Naive thymus-derived CD4-positive, alpha-beta T cell (primary cell): ENCODE measurements at places on chromosomes 2 and 18. TPM values are rescaled to one million over a fixed set of nuclear protein-coding genes. Genes with fewer than 3 reads are reported as not detected.

HOXD1 gene
- not detected in 2 replicates for total RNA-seq

LRATD1 gene
- total RNA-seq = not detected

DNA sequence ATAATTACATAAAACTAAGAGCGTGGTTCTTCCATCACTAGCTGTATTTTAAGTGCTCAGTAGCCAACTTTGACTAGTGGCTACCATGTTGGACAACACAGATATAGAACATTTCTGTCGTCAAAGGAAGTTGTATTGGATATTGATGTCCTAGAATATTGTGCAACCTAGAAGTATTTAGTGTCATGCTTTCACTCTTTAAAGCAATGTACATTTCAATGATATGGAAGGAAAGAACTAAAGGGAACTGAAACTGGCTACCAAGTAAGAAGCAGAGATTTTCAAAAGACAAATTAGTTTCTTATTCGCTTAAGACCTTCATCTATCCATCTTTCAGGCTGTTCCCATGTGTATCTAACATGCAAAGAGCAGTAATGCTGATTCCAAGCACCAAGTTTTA is 85.4 kb upstream of the EML6 start:
- no peaks in the 10 kb centered on the region for H3K27me3 ChIP-seq
- no peak overlapping the region for H3K4me3 ChIP-seq
- peaks cover 38% of the 10 kb centered on the region for H3K36me3 ChIP-seq
- H3K4me1 ChIP-seq = no peaks in the 10 kb centered on the region
- no peak overlapping the region for H3K27ac ChIP-seq

GRCh38 chr2:10514273-10514672 is 66.1 kb upstream of the ODC1 start:
- no peaks in the 10 kb centered on the region for H3K4me1 ChIP-seq
- H3K36me3 ChIP-seq = no peaks in the 10 kb centered on the region
- no peak for DNase-seq

DNA sequence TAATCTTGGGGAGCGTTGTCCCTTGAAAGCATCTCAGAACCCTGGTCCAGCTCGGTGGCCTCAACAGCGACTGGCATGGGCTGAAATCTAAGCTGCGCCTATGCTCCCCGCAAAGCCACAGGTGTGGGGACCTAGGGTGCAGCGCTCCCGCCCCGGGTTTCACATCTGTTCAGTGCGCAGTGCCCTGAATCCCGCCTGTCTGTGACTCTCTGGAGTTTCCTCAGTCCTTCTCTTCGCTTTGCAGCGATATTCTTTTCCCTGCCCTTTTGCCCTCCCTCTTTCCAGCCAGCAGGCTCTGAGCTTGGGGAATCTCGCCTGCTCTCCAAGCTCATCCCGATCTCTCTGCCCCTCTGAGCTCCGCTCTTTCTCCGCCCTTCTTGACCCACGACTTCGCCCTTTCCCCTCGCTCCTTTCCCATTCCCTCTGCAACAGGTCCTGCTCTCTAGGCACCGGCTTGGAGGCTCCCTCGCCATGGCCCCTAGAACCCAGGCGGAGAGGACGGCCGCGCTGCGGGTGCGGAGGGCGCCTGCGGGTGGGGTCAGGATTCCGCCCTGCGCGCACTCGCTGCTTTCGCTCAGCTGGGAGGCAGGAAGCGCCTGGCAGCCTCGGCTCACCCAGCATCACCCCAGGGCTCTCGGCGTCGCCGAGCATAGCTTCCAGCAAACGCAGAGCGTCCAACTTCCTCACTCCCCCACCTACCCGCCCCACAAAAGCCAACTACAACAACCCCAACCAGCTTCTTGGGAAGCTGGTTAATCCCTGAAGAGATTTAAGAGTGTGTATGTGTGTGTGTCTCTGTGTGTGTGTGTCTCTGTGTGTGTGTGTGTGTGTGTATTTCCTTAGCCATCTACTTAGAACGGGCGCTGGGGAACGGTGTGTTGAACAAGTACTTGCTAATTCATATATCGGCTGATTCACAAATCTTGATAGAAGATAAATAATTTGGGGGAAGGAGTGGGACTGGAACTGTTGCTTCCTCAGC is 1.1 kb downstream of the GRP start:
- no peak overlapping the region for H3K4me3 ChIP-seq
- peaks cover 1% of the 10 kb centered on the region for H3K27me3 ChIP-seq
- no peaks in the 10 kb centered on the region for H3K36me3 ChIP-seq

- H3K27ac ChIP-seq = no peak overlapping the region
- DNase-seq = no peak
- H3K4me3 ChIP-seq = no peak overlapping the region
- no peaks in the 10 kb centered on the region for H3K36me3 ChIP-seq
- H3K27me3 ChIP-seq = no peaks in the 10 kb centered on the region
These were observed 874.1 kb upstream of the LRATD1 start for GRCh38 chr2:13758412-13758811.

DNA sequence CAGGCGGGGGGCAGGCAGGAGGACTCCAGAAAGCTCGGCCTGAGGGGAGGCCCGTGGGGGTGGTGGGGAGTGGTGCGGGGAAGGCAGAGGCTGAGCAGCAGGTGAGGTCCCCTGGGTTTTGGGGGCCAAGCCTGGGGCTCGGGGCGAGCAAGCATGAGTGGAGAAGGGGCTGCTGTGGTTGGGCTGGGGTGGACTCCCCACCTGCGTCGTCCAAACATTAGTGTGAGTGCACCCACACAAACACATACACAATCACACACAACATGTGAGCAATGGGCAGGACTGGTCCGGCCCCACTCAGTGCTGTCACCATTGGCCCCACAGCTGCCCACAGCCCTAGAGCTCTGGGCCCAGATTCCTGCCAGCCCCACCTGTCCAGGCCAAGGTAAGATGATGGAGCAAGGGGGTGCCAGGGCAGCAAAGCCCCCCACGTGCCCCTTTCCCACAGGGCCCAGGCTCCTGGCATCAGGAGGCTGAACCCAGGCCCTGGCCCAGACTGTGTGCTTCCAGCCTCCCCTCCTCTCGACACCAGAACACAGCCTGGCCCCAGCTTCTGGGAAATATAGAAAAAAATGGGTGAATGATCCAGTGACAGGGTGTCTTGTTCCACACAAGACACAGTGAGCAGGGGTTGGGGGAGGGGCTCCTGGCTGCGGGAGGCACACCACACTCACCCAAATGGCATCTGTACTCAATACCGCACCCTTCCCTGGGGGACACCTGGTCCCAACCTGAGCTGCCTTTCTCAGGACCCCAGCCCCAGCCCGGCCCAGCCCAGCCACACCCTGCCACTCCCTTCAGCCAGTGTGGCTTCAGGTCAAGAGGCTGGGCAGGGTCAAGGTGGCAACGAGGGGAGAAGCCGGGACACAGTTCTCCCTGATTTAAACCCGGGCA is 463 bp upstream of the ALPP start:
- no peaks in the 10 kb centered on the region for H3K27me3 ChIP-seq
- no peaks in the 10 kb centered on the region for H3K4me1 ChIP-seq
- no peak overlapping the region for H3K4me3 ChIP-seq
- H3K36me3 ChIP-seq = no peaks in the 10 kb centered on the region
- DNase-seq = no peak
- H3K27ac ChIP-seq = no peak overlapping the region

MAPRE3 gene
- total RNA-seq = 5.1 TPM

GRCh38 chr2:191748059-191748461 is 70.1 kb downstream of the NABP1 start:
- no peaks in the 10 kb centered on the region for H3K4me1 ChIP-seq
- no peaks in the 10 kb centered on the region for H3K36me3 ChIP-seq
- no peaks in the 10 kb centered on the region for H3K27me3 ChIP-seq
- DNase-seq = no peak
- no peak overlapping the region for H3K27ac ChIP-seq
- no peak overlapping the region for H3K4me3 ChIP-seq

- no peak overlapping the region for H3K4me3 ChIP-seq
- H3K27me3 ChIP-seq = no peaks in the 10 kb centered on the region
- H3K36me3 ChIP-seq = no peaks in the 10 kb centered on the region
- no peaks in the 10 kb centered on the region for H3K4me1 ChIP-seq
- DNase-seq = no peak
These were observed 68.6 kb downstream of the NABP1 start for GRCh38 chr2:191746346-191747169.

DNA sequence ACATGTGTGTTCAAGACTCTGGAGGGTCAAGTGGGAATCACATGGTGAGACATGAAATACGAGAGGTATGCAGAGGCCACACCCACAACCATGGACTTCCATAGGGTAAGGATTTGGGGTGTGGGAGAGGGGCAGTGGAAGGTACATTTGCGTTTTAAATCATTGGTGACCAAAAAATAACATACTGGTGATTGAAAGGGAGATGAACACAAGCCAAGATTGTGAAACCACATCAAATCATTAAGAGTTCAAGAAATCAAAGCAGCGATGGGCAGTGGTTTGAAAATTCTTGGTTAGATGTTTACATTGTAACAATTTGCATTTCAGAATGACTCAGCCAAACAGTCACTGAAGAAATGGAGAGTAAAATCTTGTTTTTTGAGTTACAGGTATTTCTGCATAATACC is 1.9 kb upstream of the CABYR start:
- H3K4me3 ChIP-seq = no peak overlapping the region
- no peak overlapping the region for H3K27ac ChIP-seq
- H3K36me3 ChIP-seq = peaks cover 5% of the 10 kb centered on the region
- no peak for DNase-seq
- H3K4me1 ChIP-seq = peaks cover 13% of the 10 kb centered on the region

GRCh38 chr2:217930761-217931563 is 71.8 kb downstream of the TNS1 start:
- H3K4me3 ChIP-seq = no peak overlapping the region
- H3K27me3 ChIP-seq = no peaks in the 10 kb centered on the region
- H3K27ac ChIP-seq = no peak overlapping the region
- H3K4me1 ChIP-seq = no peaks in the 10 kb centered on the region
- H3K36me3 ChIP-seq = no peaks in the 10 kb centered on the region

CYP27C1 gene
- total RNA-seq = not detected
